ENCODE measurements at places on chromosomes 2 and 18.
A peak's percentile ranks its signal among the peaks of the same experiment; 100 is the strongest.

DNA sequence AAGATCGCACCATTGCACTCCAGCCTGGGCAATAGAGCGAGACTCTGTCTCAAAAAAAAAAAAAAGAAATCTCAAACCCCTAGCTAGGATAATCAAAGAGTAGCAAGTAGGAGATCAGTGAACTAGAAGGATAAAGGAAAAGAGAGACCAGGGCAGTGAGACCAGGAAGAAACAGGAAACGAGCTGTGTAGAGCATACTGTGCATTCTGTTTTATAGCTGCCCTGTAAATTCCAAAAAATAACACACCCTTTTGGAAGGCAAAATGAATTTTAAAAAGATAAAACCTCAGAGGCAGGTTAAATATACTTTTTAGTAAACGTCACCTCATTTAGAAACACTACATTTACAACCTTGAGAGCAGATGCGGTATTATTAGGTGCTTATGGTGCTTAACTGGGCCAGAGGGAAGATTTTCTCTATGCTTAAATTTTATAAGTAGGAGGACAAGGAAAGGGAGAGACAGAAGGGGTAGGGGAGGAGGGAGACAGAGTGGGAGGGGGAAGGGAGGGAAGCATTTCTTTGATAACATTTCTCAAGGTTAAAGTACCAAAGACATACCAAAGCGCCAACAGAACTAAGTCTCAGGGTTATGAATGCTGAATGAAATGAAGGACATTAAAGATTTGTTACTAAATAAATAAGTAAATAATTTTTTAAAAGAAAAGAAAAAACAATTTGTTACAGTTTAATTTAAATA is 30.1 kb downstream of the FEZ2 start:
- no peak for DNase-seq

- no peak for DNase-seq
Measured at GRCh38 chr2:105954891-105955290, 210.2 kb downstream of the NCK2 start.

DNA sequence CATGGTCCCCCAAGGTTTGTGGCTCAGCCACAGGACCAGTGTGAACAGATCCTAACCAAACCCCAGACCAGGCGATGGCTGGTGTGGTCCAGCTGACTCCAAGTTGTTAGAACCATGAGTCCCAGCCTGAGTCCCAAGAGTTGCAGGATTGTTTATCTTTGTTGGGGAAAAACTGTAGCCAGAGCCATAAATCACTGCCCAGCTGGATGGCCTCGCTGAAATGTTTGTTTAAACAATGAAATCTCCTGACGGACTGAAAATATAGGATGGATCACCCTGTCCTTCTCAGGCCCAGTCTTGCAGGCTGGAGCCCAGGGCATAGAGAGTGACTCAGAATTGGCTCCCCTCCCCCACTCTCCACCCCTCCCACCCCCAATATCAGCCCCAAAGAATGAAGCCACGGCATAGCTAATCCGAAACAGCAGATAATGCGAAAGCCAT is 36.4 kb downstream of the PKDCC start:
- DNase-seq = peak; percentile 93

DNA sequence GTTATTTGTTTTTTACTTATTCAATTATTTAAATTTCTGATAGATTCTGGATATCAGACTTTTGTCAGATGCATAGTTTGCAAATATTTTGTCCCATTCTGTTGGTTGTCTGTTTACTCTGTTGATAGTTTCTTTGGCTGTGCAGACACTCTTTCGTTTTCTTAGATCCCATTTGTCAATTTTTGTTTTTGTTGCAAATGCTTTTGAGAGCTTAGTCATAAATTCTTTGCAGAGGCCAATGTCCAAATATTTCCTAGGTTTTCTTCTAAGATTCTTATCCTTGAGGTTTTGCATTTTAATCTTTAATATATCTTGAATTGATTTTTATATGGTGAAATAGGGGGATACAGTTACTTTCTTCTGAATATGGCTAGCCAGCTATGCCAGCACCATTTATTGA is 112.7 kb upstream of the SESTD1 start:
- DNase-seq = no peak

GRCh38 chr2:62144689-62145477 is 51.0 kb upstream of the B3GNT2 start:
- no peak for DNase-seq

GRCh38 chr2:3664925-3665324 is 6.9 kb downstream of the ALLC start:
- no peak for DNase-seq

DNA sequence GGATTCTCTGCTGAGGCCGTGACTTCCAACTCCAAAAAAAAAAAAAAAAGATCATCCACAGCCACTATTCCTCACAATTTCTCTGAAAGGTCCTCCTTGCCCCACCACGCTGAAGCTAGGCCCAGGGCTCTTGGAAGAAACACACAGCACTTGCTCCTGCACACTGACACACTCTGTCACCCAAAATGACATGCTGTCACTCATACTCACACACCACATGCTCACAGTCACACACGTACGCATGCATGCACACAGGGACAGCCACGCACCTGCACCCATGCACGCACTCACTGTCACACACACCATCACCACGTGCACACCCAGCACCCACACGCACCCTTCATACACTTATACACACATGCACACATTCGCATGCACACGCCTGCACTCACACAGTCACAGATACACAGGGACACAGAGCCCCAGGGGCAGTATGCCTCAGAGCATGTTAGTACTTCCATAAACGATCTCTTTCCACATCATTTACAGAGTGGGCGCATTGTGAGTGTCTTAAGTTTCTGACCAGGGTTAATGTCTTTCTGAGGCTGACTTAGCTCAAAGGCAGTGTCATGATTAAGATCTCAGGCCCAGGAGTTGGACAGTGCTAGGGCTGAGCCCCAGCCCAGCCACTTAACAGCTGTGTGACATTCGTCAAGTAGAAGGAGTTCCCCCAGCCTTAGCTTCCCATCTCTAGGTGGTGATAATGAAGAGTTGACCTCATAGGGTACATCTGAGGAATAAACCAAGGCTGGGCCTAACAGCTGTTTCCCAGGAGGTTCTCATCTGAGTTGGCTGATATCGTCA is 93.4 kb downstream of the GLI2 start:
- DNase-seq = no peak

DNA sequence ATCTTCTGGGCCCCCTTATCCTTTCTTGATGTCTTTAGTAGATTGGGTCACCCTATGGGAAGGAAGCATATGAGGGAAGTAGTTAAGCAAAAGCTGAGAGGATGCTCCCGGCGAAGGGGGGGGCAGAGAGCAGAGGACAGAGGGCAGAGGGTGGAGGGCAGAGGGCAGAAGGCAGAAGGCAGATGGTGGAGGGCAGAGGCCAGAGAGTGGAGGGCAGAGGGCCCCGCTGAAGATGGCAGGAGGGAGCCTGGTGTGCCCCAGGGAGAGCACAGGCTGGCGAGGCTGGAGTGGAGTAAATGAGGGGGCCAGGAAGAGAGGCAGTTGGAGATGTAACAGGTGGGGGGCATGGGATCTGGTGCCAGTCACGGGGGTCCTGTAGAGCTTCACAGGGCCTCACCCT is 7.0 kb downstream of the MLPH start:
- no peak for DNase-seq

All from stromal cell of bone marrow (primary cell).